Left kidney (tissue), 8 donors: ENCODE measurements at places on chromosomes 2 and 18. TPM values are rescaled to one million over a fixed set of nuclear protein-coding genes. Genes with fewer than 3 reads are reported as not detected.
A peak's percentile ranks its signal among the peaks of the same experiment; 100 is the strongest.

GRCh38 chr2:8525582-8526402, 156.1 kb upstream of the ID2 start:
- DNase-seq, result peak; percentile 82

DNA sequence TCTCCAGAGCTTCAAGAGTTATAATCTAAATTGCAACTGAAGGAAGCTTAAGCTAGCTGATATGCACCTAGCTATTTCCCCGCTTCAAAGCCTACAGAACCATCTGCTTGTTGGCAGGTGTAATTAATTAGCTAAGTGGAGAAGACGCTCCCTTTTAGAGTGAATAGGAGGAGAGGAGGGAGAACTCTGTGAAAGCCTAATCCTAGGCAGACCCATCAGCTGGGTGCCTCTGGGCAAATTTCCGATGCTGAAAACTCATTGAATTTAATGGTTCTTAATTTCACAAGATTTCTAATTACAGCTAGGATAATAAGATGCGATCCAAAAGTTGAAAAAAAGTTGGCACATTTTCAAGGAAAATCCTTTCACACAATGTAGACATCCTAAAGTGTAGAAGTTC, 735.9 kb downstream of the ERBB4 start:
- no peak for DNase-seq

DNA sequence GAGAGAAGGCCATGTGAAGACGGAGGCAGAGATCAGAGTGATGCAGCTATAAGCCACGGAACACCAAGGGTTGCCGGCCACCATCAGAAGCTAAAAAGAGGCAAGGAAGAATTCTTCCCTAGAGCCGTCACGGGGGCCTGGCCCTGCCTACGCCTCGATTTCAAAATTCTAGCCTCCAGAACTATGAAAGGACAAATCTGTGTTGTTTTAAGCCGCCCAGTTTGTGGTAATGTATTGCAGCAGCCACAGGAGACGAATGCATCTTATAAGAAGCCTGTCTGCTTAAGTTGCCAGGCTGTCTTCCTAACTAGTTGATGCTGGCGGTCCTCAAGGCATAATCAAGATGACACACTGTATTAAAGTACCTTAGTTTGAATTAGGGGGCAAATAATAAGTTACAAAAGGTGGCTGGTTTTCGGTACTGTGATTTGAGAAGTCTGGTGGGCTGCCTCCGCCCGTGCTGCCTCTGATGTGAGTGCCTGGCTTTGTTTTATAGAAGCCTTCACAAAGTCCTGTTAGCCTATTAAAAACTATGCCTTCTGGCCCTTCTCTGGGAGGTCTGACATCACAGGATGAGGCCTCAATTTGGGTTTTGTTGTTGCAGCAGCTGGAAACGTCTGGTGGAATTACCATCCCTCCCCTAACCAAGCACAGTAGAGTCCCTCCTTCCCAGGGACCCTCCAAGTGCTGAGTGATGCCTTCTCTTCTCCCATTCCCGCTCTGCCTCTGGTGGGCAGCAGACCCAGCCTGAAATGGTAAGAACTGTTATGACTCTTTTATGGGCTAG, 53.6 kb downstream of the SRD5A2 start:
- peak; percentile 44 for DNase-seq

DNA sequence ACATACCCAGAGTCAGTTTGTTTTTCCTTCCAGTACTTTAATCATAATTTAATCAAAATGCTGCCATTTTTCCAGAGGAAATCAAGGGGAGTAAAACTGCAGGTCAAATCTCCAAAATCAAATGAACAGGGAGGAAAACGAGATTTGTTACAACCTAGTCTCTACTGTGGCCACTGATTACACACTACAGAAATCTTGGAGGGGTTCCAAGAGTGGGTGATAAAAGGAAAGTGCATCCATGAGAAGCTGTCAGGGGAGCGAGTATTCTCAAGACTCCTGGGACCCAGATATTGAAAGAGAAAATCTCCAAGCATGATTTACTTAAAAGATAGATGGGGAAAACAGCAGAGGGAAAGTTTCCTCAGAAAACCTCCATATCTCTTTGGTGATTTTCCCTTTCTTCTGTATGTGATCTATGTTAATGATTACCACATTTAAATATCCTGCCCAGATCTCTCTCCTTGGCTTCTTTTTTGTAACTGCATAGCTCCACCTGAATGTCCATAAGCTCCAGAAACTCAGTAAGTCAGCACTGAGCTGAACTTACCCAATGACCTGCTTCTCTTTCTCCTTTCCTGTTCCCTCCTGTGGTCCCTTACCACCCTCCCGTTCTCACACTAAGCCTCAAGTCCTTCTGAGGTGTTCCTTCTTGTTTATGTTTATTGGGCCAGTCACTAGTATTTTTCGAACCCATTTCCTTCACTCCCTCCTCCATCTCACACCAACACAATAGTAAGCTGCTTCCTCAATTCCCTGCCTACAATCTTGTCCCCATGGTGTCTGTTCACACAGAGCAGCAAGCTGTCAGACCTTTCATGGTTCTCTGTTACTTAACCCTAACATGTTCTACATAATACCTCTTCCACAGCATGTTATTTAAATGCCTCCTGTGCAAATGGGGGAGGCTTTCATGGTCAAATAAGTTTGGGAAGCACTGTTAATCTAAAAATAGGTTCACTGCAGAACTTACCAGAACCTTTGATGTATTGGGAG, 73.9 kb upstream of the TWSG1 start:
- DNase-seq, result no peak

DNA sequence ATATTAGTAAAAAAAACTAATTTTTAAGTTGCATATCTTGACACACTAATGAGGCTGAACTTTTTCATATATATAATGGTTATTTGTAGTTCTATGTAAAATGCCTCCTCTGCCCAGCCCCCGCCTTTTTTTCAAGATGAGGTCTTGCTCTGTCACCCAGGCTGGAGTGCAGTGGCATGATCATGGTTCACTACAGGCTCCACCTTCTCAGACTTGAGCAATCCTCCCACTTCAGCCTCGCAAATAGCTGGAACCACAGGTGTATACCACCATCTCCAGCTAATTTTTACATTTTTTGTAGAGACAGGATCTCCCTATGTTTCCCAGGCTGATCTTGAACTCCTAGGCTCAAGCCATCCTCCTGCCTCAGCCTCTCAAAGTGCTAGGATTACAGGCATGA, 24.3 kb downstream of the ATF2 start:
- DNase-seq, result no peak

GRCh38 chr2:236776206-236776605, 206.6 kb downstream of the ACKR3 start:
- no peak for DNase-seq

DNA sequence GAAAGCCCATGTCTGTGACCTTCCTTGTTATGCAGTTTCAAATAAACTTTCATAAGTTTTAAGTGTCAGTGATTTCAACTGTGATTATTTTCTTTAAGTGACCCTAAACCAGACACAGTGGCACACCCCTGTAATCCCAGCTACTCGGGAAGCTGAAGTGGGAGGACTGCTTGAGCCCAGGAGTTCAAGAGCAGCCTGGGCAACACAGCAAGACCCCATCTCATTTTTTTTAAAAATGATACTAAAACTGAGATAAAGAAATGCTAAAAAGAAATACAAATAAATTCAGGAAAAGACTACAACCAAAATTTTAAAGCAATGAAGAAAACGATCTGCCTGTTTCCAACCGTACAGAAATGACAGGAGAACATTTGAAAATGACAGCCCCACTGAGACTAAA, 54.2 kb downstream of the ROCK2 start:
- DNase-seq, result no peak

DNA sequence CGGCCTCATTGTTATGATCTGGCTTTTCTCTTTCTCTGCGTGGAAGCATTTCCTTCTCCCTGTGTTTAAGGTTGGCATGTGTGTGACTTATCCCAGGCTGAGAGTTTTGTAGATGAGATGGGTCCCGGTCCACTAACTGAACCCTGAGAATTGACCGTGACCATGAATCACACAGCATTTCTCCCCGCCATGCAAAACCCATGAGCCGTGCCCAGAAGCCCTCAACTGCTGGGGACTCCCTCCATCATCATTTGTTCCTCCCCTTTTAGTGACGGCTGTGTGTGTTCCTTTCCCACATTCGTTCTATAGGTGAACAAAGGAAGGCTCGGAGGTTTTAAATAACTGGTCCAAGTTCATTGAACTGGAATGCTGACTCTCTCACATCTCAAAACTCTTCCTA, 30.1 kb upstream of the TXNDC2 start:
- DNase-seq, result no peak

- DNase-seq, result no peak
Observed at GRCh38 chr2:2298081-2298480, 33.0 kb downstream of the MYT1L start.

- no peak for DNase-seq
Observed at GRCh38 chr2:43305517-43305916, 79.1 kb upstream of the ZFP36L2 start.

DNA sequence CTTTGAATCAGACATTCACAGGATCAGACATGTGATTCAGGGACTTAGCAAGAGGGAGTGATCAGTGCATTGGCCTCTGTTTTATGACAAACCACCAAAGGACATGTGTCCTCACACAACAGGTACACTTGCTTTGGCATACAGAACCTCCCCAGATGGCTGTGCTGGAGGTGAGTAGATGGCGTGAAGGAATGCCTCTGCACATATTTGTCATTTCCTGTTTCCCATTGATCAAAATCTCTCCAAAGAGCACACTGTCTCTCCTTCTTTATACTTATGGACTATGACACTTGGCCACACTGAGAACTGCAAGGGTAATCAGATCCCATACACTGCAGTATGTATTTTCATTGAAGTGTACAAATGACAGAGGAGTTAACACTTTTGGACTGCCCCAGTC, 927.6 kb downstream of the TSN start:
- DNase-seq, result no peak

DNA sequence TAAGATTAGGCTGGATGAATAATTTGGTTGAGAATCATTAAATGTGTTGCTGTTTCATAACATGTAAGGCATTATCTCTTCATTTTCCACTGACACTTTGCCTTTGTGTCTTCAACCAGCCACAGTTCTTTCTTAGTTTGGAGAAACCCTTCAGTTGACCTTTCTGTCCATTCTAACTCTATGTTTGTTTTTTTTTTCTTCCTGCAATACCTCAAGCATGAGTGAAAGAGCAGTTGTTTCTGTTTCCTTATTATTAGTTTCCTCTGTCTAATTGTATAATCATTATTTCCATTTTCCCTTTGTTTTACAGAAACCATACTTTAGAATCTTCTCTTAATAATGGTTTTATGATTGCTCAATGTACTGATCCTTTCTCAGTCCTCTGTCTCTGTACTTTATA, 25.6 kb downstream of the HADHB start:
- no peak for DNase-seq

DNA sequence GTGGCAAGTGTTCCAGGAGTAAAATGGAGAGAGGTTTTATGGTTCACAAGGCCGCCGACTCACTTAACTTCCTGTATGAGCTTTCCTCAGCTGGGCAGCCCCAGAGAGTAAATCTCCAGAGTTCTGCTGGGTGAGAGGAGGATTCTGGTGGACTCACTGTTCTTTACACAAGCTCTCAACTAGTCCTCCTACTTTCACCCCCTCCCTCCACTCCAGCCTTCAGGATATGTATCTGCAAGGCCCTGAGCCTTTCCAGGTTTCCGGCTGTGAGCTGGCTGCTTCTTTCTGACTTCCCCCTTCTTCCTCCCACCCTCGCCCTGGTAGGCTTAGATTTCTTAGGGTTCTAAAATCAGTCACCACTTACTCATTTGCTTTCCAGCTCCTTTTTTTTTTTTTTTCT, 34.0 kb downstream of the EML6 start:
- DNase-seq, result no peak

DNA sequence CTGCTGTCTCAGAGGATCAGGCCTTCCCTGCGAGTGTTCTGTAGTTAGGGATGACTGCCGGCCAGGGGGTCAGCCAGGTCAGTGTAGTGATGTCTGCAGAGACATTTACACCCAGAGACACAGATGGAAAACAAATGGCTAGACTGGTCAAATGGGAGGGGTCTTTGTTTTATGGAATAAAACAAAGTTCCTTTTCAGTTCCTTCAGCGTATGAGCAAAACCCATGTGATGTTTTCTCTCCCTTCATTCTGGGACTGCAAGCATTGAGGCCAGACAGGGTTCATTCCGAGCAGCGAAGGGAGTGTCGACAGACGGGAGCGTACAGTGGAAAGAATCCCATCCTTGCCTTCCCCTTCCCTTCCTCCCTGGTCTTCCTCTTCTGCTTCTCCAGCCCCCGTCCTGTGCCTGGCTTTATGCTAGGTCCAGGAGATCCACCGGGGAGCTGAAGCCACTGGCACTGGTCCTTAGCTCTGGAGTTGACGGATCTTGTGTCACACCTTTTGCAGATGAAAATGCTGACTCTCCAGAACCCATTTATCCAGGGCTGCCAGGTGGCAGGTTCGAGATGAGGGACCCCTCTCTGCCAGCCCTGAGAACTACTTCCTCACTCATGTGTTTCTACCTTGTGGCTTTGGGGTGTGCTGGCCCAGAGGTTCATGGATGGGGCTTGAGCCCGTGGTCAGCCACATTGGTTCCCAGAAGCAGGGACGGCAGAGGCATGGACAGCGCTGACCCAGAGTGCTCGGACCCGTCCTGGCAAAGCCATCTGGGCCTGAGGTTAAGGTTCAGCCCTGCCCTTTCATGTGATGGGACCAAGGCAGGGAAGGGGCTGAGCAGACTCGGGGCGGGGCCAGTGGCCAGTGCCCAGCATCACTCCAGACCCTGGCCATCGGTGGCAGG, 24.2 kb downstream of the ITGB1BP1 start:
- DNase-seq, result peak; percentile 50

DNA sequence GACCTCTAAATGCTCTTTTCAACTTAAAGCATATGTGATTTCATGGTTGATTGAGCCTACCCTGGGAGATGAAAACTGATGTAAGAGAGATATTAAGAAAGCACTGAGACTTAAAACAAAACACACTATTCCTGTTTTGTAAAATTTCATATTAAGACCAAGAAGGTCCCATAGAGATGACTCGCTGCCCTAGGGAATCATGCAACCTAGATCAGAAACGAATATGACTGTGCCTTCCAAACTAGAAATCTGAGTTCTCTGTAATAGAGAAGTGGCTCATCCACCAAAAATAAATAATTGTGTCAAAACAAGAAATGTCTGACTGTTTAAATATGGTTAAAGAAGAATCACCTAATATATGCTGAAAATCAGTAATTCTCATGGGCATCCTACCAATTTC, 776.8 kb upstream of the SOX11 start:
- no peak for DNase-seq

DNA sequence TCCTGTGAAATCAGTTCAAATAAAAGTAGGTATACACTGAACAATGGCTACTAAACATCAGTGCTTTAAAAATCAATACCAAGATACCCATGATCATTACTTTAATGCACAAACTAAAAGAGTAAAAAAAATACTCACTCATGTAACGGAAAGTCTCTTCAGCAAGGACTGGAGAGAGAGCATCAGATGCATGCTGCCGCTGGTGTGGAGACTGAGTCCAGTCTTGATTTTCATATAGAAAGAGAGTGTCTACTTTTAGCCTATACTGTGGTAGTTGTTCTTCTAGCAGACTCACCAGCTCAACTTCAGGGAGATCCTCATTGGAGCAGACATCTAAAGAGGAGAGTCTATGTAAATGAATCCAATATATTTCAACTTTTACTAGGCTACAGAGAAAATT, 44.0 kb downstream of the TRAK2 start:
- no peak for DNase-seq

GRCh38 chr18:50439460-50440015, 64.7 kb downstream of the SKA1 start:
- DNase-seq, result no peak

- DNase-seq, result no peak
Observed at GRCh38 chr2:70388128-70388527, 86.3 kb upstream of the FAM136A start.

GRCh38 chr2:128589681-128590080, 271.0 kb upstream of the HS6ST1 start:
- no peak for DNase-seq

GCG gene
- not detected for polyA plus RNA-seq

CHRNA1 gene
- polyA plus RNA-seq, result 3.7 TPM

MARCO gene
- polyA plus RNA-seq, result not detected
